ENCODE measurements at places on chromosomes 2 and 18.
A peak's percentile ranks its signal among the peaks of the same experiment; 100 is the strongest.

- no peak for DNase-seq
Observed at GRCh38 chr2:86319700-86320580, 17.5 kb downstream of the REEP1 start.

DNA sequence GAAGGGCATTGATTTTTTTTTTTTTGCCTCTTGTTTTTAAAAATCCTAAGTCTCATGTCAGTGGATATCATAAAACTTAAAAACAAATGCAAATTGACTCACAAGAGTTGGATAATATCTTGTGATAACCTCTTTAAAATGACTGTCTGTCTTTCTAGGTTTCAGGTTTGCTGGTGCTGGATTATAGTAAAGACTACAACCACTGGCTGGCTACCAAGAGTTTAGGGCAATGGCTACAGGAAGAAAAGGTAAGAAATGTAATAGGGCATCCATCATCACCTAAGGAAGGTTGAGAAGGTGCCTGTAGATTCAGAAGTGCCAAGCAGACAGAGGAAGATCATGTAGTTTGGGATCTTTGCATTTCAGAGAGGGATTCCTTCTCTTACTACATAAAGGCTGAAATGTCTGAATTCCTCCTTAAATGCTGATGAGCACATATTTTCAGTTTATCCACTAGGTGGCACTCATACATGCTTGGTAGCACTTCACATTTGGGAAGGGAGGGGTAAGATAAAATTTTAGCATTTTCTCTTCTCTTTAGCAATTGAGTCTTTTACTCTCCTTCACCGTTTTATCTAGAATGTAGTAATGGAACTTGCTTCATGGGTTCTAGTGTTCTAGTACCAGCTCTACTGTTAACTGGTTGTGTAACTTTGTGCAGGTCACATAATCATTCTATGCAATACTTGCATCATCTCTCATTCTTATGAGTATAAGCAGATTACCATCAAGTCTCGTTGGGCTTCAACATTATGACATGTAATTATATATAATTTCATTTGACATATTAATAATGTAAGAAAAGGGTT is 21.1 kb downstream of the CPS1 start:
- DNase-seq: no peak

DNA sequence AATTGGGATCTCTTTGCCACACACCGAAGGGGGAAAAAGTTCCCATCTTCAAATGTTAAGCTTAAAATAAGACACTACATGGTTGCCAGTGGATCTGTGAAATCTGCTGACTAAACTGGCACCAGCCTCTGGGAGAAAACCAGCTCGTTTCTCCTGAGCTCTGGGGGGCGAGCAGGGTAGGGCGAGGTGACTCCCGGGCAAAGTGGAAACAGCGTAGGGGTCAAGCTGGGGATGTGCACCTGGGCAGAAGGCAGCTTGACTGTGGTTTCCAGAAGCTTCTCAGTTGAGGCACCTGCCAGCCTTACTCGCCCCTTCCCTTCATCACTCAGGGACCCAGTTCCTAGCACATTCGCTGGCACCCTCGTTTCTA is 62.8 kb downstream of the SFXN5 start:
- DNase-seq: no peak

DNA sequence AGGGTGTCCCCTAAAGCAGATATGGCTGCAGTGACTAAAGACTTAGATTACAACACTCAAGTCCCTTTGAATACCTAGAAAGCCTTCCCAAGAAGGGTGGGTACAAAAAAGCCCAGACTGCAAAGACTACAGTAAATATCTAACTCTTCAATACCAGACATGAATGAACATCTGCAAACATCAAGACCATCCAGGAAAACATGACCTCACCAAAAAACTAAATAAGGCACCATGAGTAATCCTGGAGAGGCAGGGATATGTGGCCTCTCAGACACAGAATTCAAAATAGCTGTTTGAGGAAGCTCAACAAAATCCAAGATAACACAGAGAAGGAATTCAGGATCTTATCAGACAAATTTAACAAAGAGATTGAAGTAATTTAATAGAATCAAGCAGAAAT is 138.2 kb upstream of the OTOS start:
- no peak for DNase-seq

- no peak for DNase-seq
Observed at GRCh38 chr2:152611458-152612231, 105.6 kb downstream of the PRPF40A start.

DNA sequence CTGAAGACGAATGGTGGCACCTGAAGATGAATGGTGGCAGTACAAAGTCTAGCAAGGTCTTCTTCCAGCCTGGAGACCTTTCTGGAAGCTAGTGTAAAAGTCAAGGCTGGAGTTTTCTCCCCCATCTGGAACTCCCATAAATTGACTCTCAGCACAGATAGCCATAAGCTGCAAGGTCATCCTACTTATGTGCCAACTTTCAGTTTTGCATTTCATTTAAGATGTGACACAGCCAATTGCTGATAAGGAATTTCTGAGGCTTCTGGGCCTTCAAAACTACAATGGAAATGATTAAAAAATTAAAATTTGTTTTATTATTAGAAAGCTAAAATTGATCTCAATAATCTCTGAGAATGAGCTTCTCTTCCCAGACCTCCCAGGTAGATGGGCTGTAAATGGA is 10.2 kb downstream of the XDH start:
- DNase-seq: no peak

GRCh38 chr2:160911258-160911657 is 249.0 kb upstream of the TANK start:
- no peak for DNase-seq

DNA sequence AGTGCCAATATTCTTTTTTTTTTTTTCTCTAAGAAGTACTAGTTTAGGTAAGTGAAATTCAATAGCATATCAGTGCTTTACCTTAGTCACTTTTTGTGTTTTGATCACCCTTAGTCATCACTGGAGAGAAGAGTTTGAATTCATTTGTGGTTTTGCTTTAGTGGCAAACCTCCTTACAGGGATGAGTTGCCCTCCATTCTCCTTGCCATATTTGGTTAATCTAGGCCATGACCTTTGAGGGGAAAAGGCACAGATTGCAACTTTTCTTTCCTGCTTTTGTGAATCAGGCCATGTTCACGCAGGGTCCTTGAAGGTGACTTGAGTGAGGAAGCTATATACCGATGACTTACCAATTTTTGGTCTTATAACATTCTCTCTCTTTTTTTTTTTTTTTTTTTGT is 34.4 kb downstream of the PLEKHA3 start:
- DNase-seq: peak; percentile 3

DNA sequence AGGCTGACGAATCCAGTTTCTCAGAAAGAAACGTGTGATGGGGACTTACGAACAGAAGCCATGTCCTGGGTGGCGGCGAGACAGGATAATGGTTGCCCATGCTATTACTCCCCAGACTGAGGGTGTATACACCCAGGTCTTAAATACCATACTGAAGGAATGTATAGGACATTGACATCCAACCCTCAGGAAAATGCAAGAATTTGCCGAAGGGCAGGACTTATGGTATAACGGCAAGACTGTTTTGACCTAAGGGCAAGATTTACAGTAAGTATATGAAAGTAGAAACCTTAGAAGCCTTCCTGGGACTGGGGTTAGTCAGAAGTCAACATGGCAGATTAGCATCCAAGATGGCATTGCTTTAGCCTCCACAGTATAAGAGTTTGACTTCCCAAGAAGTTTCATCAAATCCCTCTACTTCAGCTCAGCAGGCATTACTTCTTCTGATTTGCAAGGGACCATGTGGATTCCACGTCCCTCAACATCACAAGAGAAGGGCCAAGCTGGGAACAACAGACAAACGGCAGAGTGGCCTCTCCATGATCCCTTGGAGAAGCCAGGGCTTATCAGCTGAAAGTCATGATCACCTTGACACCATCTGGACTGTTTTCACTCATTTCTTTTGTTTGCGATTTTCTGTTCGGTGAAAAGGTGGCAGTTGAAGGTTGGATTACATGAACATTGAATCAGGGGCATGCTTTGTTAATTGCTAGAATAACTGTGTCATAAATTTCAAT is 21.1 kb downstream of the ST3GAL5 start:
- no peak for DNase-seq

DNA sequence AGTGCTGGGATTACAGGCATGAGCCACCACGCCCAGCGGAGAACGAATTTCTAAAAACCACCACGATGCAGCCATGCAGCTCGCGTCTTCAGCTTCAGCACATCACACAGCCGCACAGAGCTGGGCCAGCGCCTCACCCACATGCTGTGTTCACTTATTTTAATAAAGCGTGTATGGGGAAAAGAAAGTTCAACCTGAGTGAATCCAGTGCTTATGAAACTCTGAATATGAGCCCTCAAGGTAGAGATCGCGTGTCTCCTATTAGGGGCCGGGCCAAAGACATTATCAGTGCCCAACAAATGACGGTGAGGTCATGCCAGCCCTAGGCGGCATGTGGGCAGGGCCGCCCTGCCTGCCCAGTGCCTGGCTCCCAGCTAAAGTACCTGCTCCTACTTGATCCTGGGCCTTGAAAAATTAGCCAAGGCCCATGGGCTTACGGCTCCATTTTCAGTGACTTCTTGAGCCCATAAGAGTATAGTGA is 44.3 kb downstream of the SPRED2 start:
- no peak for DNase-seq

DNA sequence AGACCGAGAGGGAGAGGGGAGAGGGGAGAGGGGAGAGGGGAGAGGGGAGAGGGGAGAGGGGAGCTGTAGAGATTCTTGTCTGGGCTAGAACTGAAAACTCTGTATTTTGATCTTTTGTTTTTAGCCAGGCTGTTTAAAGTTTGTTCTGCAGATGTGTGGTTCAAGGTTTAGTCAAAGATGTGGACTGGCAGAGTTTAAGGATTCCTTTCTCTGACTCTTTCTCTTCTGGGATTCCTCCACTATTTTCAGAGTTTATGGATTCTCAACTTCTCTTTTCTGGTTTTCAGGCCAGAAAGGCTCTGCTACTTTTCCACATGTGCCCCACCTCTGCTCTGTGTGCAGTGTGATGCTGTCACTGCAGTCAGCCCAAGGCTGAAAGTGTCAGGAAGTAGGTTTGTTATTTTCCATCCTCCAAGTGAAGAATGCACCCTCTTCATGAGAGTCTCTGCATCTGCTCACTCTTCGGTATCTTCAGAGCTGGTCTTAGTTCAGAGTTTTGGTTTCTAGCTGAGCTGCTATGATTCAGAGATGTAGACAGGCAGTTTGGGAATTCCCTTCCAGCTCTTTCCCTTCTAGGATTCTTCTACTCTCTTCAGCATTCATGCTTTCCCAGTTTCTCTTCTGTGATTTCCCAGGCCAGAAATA is 130.9 kb upstream of the SMAD7 start:
- no peak for DNase-seq

DNA sequence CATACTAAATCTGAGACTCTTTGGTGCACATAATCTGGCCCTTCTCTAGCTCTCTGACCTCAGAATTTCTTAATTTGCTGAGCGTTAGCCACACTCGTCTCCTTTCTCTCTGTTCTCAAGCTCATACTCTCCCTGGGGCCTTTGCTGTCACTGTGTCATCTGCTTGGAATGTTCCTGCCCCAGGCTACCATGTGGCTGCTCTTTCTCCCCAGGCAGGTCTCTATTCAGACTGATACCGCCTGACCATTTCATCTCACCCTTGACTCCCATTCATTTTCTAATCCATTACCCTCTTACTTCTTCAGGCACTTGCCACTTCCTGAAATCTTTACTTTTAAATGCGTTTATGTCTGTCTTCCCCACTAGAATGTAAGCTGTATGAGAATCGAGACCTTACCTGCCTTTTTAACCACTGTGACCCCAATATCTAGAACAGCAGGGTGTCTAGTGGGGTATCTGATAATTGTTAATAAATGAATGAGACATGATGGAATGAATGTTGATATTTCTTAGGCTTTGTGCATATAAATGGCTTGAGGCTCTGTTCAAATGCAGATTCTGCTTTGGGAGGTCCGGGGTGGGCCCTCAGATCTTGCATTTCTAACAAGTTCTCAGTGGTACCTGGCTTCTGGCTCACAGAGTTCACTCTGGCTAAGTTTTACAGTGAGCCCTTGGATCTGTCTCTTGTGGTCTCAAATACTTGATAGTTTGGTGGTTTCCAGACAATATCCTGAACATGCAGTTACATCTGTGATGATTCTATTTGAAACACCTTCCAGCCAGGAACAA is 89.9 kb upstream of the EPC2 start:
- no peak for DNase-seq

GRCh38 chr18:77478646-77479442 is 229.2 kb downstream of the GALR1 start:
- no peak for DNase-seq

DNA sequence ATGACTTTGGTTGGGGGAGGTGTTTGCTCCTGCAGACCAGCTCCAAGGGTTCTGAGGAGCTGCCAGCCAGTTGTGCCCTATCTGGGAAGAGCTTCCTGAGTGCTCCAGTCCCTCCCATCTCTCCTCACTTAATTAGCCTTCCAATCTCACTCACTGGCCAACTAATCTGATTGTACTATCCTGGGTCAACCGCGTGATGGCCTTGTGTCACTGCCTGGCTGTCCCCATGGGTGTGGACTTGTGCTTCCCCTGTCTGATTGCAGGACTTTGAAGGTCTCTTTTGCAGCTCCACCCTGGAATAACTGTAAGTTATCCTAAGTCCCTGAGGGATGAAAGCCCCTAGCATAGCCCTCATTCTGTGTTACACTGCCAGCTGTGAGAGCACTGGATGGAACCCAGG is 65.0 kb downstream of the SLC4A5 start:
- no peak for DNase-seq

- no peak for DNase-seq
Observed at GRCh38 chr2:216315802-216316603, 56.3 kb downstream of the MARCHF4 start.

DNA sequence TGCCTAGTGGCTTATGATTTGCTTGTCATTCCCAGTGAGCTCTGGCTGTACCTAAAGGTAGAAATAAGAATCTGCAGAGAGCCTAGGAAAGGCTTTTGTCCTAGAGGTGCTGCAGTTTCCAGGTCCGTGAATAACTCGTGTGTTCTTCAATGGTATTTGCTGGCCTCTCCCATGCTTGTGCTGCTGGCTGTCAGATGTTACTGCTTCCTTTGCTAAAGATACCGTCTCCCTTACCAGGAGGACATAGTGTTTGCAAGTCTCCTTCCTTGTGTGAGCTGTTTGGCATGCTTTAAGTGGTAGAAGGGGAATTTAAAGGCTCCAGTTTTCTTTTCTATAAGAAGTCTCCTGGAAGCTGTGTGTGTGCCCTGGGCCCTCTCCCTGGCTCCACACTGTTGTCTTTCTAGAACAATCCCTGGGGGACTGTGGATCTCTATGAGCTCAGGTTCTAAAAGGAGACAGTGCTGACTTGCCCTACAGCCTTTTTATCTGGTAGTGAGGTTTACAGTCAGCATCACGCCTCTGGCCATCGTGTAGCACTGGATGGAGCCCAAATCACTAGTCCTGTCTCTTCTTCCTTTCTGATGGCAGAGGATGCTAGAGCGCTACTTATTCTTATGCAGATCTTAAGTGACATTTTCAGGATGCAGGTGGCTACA is 65.8 kb downstream of the RNF144A start:
- no peak for DNase-seq

GRCh38 chr2:65622951-65623535 is 190.6 kb upstream of the SPRED2 start:
- DNase-seq: no peak

- no peak for DNase-seq
Observed at GRCh38 chr18:26477828-26478466, 70.4 kb downstream of the KCTD1 start.

- DNase-seq: no peak
Observed at GRCh38 chr18:4960578-4960977, 236.5 kb downstream of the AKAIN1 start.

All from stimulated activated CD4-positive, alpha-beta T cell treated with anti-CD3 and anti-CD28 coated beads, Interleukin-1b, Interleukin-23, amount 100 ng/mL, for 4 hours (primary cell).